ENCODE measurements at places on chromosomes 2 and 18.

- DNase-seq, result no peak
Measured at GRCh38 chr2:232361646-232362045, 16.9 kb upstream of the ALPP start.

DNA sequence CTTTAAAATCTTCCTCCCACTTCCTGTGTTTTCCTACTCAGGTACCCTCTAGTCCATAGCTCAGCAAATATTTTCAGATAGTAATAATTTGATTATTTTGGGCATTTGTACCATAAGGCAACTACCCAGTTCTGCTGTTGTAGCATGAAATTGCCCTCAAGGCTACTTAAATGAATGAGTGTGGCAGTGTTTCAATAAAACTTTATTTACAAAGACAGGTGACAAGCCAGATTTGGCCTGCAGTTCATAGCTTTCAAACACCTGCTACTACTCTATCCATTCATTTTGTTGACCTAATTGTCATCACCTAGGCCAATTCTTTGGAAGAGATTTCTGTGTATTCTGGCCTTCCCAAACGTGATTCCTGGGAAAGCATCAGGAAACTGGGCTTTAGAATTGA is 28.9 kb downstream of the NYAP2 start:
- no peak for DNase-seq

- no peak for DNase-seq
Measured at GRCh38 chr18:74905247-74905646, 303.7 kb downstream of the PTGR3 start.

GRCh38 chr2:198143793-198144192 is 339.4 kb downstream of the PLCL1 start:
- no peak for DNase-seq

- no peak for DNase-seq
Measured at GRCh38 chr2:85771486-85771885, 17.7 kb downstream of the ATOH8 start.

DNA sequence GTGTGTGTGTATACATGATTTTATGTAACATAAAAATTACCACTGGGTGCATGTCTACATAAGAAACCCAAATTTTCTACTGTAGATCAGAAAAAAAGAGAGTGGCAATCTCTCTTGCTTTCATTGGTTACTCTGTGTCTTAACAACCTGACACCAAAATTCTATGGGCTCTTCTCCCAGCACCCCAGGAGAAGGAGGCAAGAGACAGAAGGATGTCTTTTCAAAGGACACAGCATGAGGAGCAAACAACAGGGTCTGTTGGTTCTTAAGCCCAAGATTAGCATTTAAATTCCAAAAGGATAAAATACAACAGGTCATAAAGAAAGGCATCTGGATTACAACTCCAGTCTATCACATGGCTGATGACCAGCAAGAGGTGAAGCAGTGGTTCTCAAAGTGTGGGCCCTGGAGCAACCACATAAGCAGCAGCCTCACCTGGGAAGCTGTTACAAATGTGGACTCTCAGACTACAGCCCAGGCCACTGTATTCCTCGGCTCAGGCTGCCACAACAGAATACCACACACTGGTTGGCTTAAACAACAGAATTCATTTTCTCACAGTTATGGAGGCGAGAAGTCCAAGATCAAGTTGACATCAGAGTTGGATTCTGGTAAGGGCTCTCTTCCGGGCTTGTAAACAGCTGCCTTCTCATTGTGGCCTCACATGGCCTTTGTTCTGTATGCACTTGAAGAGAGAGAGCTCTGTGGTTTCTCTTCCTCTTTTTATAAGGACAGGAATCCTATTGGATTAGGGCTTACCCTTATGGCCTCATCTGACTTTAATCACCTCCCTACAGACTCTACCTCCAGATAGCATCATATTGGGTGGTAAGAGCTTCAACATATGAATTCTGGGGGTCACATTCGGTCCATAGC is 79.8 kb upstream of the RNF152 start:
- no peak for DNase-seq

- DNase-seq, result no peak
Measured at GRCh38 chr18:45678850-45679249, 45.1 kb upstream of the SLC14A1 start.

- DNase-seq, result no peak
Measured at GRCh38 chr18:48940854-48941611, 9.7 kb downstream of the SMAD7 start.

DNA sequence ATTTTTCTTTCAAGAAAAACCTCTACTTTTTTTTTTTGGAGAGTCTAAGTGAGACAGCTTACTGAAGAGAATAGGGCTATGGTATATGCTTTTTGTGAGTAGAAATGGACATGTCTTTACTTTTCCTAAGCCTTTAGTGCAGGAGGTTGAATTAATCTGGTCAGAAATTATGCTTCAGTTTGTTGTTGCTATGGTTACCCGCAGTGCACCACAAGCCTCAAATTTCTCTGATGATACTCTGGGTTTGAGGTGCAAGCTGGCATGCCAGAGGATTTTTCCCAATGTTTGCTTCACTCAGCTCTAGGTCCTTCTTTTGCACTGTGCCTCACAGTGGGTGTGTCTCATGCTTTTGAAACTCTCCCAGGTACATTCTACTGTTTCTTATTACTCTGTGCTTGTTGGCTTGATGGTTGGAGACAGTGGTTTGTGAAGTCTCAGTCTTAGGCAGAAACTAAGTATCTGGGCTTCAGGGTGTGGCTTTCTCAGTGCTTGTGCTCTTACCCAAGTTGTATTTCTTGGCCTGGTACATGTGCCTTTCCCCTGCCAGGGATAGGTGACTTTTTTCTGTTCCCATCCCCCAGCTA is 278.3 kb downstream of the RBM43 start:
- no peak for DNase-seq

All from D721Med (cell line).